Pulmonary artery endothelial cell (primary cell): ENCODE measurements at places on chromosomes 7 and 10. TPM values are rescaled to one million over a fixed set of nuclear protein-coding genes. Genes with fewer than 3 reads are reported as not detected.

Gene PNLIP
- total RNA-seq: not detected in 2 replicates

Gene C10orf62
- not detected in 2 replicates for total RNA-seq

Gene C10orf53
- not detected in 2 replicates for total RNA-seq

Gene MSS51
- total RNA-seq: 0.59 and 0.78 TPM in 2 replicates

Gene GNA12
- 20.4 and 31.0 TPM in 2 replicates for total RNA-seq

Gene METTL27
- 0.99 and 1.0 TPM in 2 replicates for total RNA-seq

Gene KLF14
- total RNA-seq: not detected in 2 replicates

Gene HTR7
- total RNA-seq: 0.13 and 0.28 TPM in 2 replicates

Gene GNAT3
- not detected in 2 replicates for total RNA-seq

Gene ZNF775
- total RNA-seq: 9.2 and 9.7 TPM in 2 replicates

Gene ZNF438
- total RNA-seq: 4.8 and 6.5 TPM in 2 replicates

Gene RPS24
- 2,203 and 2,410 TPM in 2 replicates for total RNA-seq

Gene NRBF2
- 18.0 and 18.5 TPM in 2 replicates for total RNA-seq

Gene IL2RA
- total RNA-seq: not detected in 2 replicates

Gene PDK4
- total RNA-seq: 5.9 and 13.2 TPM in 2 replicates

Gene SPDYE2B
- not detected in 2 replicates for total RNA-seq

Gene OR9A2
- not detected in 2 replicates for total RNA-seq

Gene ZNF117
- 3.4 and 7.1 TPM in 2 replicates for total RNA-seq

Gene PTPRE
- 43.3 and 48.0 TPM in 2 replicates for total RNA-seq

Gene SPDYE9
- total RNA-seq: not detected in 2 replicates

Gene SPDYE6
- not detected in 2 replicates for total RNA-seq

Gene WEE2
- not detected in 2 replicates for total RNA-seq

Gene BTBD16
- not detected in 2 replicates for total RNA-seq

Gene PAX4
- total RNA-seq: not detected in 2 replicates

Gene DNAJC2
- 21.9 and 26.4 TPM in 2 replicates for total RNA-seq

Gene CALD1
- 275 and 308 TPM in 2 replicates for total RNA-seq

Gene DDX50
- total RNA-seq: 38.8 and 43.6 TPM in 2 replicates

Gene EBF3
- total RNA-seq: 0.07 and 0.14 TPM in 2 replicates

Gene SGCE
- total RNA-seq: 63.8 and 70.2 TPM in 2 replicates

Gene THSD7A
- 18.8 and 30.5 TPM in 2 replicates for total RNA-seq

Gene C7orf57
- under 0.01 and 0.11 TPM in 2 replicates for total RNA-seq

Gene CYP2C19
- total RNA-seq: 0.07 TPM in 1 of 2 replicates, not detected in the other

Gene AGR2
- total RNA-seq: not detected in 2 replicates

Gene MUC3A
- total RNA-seq: not detected in 2 replicates

Gene CUZD1
- 0.99 and 1.1 TPM in 2 replicates for total RNA-seq

Gene HGF
- 3.3 and 5.1 TPM in 2 replicates for total RNA-seq

Gene NKX1-2
- total RNA-seq: not detected in 2 replicates

Gene MAGI2
- total RNA-seq: 1.3 and 2.7 TPM in 2 replicates

Gene MINDY4
- 2.2 and 3.2 TPM in 2 replicates for total RNA-seq

Gene CACNA2D1
- total RNA-seq: 61.4 and 93.2 TPM in 2 replicates

Gene FAM13C
- 0.07 and 0.11 TPM in 2 replicates for total RNA-seq

Gene OGA
- 80.0 and 84.5 TPM in 2 replicates for total RNA-seq

Gene HOXA6
- total RNA-seq: 0.07 and 0.42 TPM in 2 replicates

Gene CAMK2B
- 1.7 and 2.7 TPM in 2 replicates for total RNA-seq

Gene AUTS2
- 0.20 and 0.28 TPM in 2 replicates for total RNA-seq

Gene ADRB1
- 0.13 and 0.28 TPM in 2 replicates for total RNA-seq

Gene SLC39A12
- total RNA-seq: not detected in 2 replicates
